ENCODE measurements at places on chromosomes 5 and 9. TPM values are rescaled to one million over a fixed set of nuclear protein-coding genes. Genes with fewer than 3 reads are reported as not detected.
A peak's percentile ranks its signal among the peaks of the same experiment; 100 is the strongest.

- DNase-seq, result no peak
Measured at GRCh38 chr5:145443366-145443765, 391.8 kb downstream of the PRELID2 start.

DNA sequence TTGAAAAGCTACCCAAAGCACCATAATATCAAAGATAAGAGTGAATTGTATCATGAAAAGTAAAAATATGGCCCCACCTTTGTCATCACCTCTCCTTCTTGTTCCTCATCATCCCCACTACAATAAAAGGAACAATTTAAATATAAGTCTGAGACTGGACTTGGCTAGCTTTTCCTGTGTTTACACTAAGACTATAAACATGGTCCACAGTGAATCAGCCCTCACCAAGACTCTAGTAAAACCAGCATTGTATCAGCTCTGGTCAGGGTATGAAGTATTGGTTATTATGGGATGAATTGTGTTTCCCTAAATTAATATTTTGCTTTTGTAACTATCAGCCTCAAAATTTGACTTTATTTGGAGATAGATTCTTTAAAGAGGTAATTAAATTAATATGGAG, 105.4 kb downstream of the SLC25A46 start:
- no peak for DNase-seq

DNA sequence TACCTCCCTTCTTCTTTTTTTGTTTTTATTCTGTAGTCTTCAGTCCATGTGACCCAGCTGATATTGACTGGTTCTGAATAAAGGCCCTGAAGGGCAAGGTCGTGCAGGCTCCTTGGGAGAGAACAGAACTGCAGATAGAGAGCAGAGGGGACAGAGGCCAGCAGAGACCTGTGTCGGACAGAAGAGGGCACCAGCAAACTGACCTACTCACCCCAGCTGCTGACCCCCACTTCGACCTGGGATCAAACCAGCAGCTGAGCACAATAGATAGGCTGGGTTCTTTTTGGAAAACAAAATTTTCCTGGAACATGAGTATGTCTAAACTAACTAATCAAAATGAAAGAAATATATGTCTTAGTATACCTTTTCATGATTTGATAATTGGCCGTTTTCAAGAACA, 695.1 kb downstream of the NR2F1-AS1 start:
- DNase-seq, result no peak

GRCh38 chr5:139214646-139215045, 16.5 kb upstream of the SIL1 start:
- DNase-seq, result no peak

GRCh38 chr9:134381671-134382516, 55.6 kb downstream of the RXRA start:
- peak; percentile 42 for DNase-seq

- no peak for DNase-seq
Measured at GRCh38 chr9:118384531-118385100, 680.4 kb downstream of the TLR4 start.

GRCh38 chr9:86099701-86100364, 475 bp upstream of the GOLM1 start:
- DNase-seq, result no peak

DNA sequence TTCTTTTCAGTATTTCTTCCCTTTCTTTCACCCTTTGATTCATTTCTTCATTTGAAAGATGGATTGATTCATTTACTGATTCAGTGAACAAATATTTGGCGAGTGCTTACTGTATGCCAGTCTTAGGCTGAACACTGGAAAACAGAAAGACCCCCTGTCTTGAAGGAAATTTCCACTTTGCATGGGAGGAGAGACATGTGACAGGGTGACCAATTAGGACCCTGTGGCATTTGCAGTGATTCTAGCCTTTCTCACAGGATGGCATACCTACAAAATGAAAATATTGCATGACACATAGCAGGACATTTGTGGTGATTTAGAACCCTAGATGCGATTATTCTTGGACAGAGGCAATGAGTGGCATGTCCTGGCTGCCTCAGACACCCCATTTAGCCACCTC, 407.2 kb upstream of the SGCD start:
- DNase-seq, result no peak

GRCh38 chr5:7850395-7851239, at the start of gene CFAP90:
TSS of gene CFAP90 (minus strand) at chr5:7851133. CDS start at chr5:7851021, 112 bp downstream.
- DNase-seq, result no peak

GRCh38 chr5:167967494-167968177, 323.8 kb upstream of the WWC1 start:
- DNase-seq, result no peak

DNA sequence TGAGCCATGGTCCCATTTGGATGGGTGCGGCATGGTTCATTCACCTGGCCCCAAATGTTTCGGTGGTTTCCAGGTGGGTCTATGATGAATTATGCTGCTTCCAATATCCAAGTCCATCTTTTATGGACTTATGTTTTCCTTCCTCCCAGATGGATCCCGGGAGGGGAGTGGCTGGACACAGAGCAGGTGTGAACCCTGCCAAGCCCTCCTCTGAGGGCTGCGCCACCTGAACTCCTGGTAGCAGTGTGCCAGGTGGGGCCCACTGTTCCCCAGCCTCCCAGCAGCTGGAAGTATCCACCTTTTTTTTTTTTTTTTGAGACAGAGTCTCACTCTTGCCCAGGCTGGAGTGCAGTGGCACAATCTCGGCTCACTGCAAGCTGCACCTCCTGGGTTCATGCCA, 42.9 kb downstream of the WNK2 start:
- DNase-seq, result no peak

GRCh38 chr9:31588756-31589155, 795.7 kb upstream of the ACO1 start:
- no peak for DNase-seq

DNA sequence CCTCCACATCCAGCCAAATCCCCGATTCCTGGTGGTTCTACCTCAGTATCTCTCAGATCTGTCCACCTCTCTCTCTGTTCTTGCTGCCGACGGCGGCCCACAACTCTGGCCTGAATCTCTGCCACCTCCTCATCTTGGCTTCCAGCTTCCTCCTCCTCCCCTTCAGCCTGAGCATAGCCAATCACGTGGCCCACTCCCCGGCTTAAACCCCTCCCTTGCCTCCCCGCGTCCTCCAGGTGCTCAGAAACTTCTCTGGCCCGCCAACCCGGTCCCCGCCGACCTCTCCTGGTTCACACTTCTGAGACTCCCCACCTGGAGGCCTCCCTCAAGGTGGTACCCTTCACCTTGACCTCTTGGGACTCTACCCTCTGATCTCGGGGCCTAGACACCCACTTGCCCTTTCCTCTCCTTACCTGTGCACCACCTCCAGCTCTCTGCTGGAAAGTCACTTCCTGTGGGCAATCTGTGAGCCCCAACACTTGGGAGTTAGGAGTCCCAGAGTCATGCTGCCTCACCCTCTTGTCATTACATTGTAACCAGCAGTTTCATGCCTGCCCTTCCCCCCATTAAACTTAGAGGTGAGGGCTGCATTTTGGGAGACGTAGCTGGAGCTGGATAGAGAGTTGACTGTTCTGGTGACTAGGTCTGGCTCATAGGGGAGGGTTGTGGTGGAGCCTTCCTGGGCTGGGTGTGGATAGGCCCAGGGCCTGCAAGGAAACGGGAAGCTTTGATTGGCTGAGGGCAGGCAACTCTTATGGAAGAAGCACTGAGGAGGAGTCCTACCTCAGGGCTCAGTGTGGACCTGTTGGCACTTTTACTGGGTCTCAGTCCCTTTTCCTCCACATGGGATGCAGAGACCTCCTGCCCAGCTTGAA, 4.5 kb upstream of the SET start:
- DNase-seq, result peak; percentile 51

DNA sequence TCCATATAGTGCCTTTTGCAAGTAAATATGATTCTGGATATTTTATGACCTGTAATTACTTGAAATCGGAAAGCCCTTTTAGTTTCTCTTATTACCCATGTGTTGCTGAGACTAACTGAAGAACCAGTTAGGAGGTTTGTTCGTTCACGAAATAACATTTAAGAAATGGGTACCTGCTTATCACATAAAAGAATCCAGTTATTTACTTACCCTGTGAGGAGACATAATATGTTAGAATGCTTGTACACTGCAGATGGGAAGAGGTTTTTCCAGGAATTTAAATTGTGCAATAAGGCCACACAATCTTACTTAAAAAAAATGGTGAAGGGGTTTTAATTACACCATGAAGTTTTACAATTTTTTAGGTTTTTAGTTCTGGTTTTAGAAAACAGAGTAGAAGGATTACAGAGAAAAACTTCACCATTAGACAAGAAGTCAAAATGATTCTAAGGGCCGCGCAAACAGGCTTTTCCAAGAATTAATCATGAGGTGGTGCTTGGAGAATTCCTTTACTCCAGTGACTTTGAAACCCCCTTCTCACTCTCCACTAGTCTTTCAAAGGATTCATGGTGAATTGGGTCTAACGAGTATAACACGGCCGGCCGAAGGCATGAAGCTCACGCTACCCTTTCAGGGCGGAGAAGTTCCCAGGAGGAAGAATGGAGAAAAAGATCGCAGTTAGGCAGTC, 1.1 kb upstream of the PTGER4 start:
- DNase-seq, result peak; percentile 29

The TAF7 gene
- 119 TPM for total RNA-seq

The NRARP gene
- 0.40 TPM for total RNA-seq

The MCIDAS gene
- 1.3 TPM for total RNA-seq

The PCDHA9 gene
- total RNA-seq, result 0.07 TPM

The NTNG2 gene
- total RNA-seq, result 5.7 TPM

The FEM1C gene
- 21.3 TPM for total RNA-seq

The OTULINL gene
- 5.7 TPM for total RNA-seq

The F2RL1 gene
- total RNA-seq, result 1.7 TPM

The ANKRD34B gene
- not detected for total RNA-seq

The CERCAM gene
- total RNA-seq, result 60.3 TPM

The RAI14 gene
- total RNA-seq, result 66.0 TPM
